NCI-H524 treated with DMSO at 0.1 percent for 48 hours (cell line): ENCODE measurements at places on chromosomes 16 and 17.

GRCh38 chr17:61023996-61024395 lies 346.3 kb downstream of the BCAS3 start:
- DNase-seq: no peak

- DNase-seq: no peak
Observed at GRCh38 chr17:5584383-5585286, at the start of gene NLRP1. Gene NLRP1 (minus strand): TSS chr17:5584509. CDS start chr17:5583957, 552 bp downstream.

GRCh38 chr17:56351675-56352074 lies 198.4 kb downstream of the ANKFN1 start:
- no peak for DNase-seq

GRCh38 chr16:79005096-79005495 lies 595.4 kb downstream of the MAF start:
- DNase-seq: no peak
